ENCODE measurements at places on chromosomes 5 and 9.

GRCh38 chr5:135546912-135547311 is 11.1 kb upstream of the NEUROG1 start:
- no peak for DNase-seq

DNA sequence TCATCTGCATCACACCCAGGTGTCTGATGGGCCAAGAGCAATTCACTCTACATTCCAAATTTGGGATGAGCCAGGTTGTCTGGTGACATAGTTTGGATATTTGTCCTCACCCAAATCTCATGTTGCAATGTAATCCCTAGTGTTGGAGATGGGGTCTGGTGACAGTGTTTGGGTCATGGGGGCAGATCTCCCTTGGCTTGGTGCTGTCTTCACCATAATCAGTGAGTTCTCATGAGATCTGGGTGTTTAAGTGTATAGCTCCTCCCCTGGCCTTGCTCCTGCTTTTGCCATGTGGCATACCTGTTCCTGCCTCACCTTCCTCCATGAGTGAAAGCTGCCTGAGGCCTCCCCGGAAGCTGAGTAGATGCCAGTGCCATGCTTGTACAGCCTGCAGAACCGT is 7.4 kb upstream of the SIL1 start:
- no peak for DNase-seq

GRCh38 chr9:107751567-107752210 is 262.1 kb upstream of the KLF4 start:
- no peak for DNase-seq

DNA sequence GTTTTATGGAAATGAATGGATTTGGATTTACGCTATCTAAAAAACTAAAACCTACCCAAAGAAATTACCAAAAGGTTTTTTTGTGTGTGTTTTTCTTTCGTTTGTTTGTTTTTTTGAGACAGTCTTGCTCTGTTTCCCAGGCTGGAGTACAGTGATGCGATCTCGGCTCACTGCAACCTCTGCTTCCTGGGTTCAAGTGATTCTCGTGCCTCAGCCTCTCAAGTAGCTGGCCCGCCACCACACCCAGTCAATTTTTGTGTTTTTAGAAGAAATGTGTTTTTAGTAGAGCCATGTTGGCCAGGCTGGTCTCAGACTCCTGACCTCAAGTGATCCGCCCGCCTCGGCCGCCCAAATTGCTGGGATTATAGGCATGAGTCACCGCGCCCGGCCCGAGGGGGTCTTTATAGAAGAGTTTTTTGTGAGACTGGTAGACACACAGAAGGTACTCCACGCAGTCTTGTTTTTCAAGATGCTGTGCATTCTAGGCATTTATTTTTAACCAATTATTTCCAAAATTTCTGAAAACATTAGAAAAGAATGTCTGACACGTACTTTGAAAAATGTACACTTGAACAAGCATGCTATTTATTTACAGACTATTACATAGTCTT is 75.7 kb downstream of the NR6A1 start:
- DNase-seq = no peak

- no peak for DNase-seq
Observed at GRCh38 chr5:57598756-57599155, 116.1 kb upstream of the ACTBL2 start.

DNA sequence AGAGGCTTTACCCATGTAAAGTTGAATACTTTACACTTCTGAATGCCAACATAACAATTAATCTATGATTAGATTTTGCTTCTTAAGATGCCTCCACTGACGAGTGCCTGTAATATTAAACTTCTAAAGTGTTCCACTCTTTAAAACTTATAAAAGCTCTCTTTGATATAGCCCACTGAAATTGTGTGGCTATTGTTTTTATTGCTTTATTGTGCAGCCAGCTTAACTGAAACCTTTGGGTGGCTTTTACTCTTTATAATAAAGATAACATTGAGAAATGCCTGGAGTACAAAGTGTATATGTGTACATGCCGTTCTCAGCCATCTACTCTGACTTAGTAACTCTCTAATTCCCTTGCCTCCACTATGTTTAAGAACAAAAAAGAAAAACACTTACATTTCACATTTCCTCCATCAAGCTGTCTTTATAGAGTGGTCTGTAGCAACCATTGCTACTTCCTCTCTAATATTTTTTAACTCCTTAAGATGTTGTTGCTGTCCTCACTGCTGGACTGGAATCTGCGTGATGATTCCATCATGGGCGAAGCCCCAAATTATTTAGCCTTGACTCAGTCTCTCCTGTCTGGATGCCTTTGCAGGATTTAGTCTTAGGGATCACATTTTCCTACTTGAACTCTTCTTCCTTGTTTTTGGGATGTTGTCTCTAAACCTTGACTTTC is 9.1 kb downstream of the PIK3R1 start:
- DNase-seq = no peak

- peak; percentile 93 for DNase-seq
Observed at GRCh38 chr9:134434894-134435506, 108.7 kb downstream of the RXRA start.
